ENCODE measurements at places on chromosomes 12 and 14. TPM values are rescaled to one million over a fixed set of nuclear protein-coding genes. Genes with fewer than 3 reads are reported as not detected.

Gene DAO
- not detected for total RNA-seq

Gene OTUB2
- total RNA-seq = 6.6 TPM

Gene LRIG3
- total RNA-seq = 20.3 TPM

Gene UBC
- 741 TPM for total RNA-seq

Gene NR1H4
- 0.81 TPM for total RNA-seq

Gene RNU4-1
- 5,368 TPM for total RNA-seq

Gene MAGOHB
- total RNA-seq = 36.8 TPM

Gene OVCH1
- total RNA-seq = not detected

Gene GPR84
- 0.32 TPM for total RNA-seq

Gene RDH5
- total RNA-seq = 9.7 TPM

Gene WNT5B
- 56.2 TPM for total RNA-seq

Gene KRT72
- total RNA-seq = not detected

Gene ITGA7
- 32.5 TPM for total RNA-seq

Gene GDF3
- not detected for total RNA-seq

Gene SYT1
- total RNA-seq = 15.3 TPM

Gene STAT2
- 188 TPM for total RNA-seq

Gene SERPINA1
- 1.2 TPM for total RNA-seq

Gene SERPINA12
- total RNA-seq = not detected

Gene MYF5
- total RNA-seq = not detected

Gene PARP2
- total RNA-seq = 40.9 TPM

Gene LRTM2
- total RNA-seq = not detected

Gene CD27
- not detected for total RNA-seq

Gene IPO8
- 33.1 TPM for total RNA-seq

Gene CACNA1C
- total RNA-seq = 31.2 TPM

Gene VWF
- 0.24 TPM for total RNA-seq

Gene RNASE7
- 0.66 TPM for total RNA-seq

Gene NPC2
- 178 TPM for total RNA-seq

Gene PRB3
- not detected for total RNA-seq
